ENCODE measurements at places on chromosomes 1 and 21.

- DNase-seq, result no peak
These were observed 83.3 kb downstream of the DTL start for GRCh38 chr1:212118872-212119260.

DNA sequence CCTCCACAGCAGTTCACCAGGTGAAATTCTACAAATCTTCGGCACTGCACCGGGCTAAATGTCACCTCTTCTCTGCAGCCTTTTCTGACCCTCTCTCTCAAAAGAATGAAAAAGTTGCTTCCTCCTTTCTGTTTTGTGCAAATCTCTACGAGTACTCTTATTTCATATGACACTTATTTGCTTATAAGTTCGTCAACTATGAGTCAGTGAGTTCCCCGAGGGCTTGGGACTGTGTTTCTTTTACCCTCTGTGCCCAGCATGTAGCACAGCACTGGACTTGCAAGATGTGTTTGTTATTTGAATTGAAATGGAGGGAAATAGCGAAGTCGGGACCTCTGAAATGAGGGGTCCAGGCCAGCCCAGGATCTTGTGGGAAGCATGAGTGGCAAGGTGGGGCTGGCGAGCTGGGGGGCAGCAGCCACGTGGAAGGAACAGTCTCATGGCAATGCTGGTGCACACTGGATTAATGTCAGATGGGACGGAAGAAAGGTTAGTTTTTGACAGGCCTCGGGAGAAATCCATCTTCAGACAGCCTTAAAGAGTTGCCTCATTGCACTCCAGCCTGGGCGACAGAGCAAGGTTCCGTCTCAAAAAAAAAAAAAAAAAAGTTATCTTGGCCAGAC is 6.2 kb downstream of the SLC6A9 start:
- DNase-seq, result no peak

- DNase-seq, result no peak
These were observed 21.6 kb upstream of the POFUT2 start for GRCh38 chr21:45309069-45309986.

DNA sequence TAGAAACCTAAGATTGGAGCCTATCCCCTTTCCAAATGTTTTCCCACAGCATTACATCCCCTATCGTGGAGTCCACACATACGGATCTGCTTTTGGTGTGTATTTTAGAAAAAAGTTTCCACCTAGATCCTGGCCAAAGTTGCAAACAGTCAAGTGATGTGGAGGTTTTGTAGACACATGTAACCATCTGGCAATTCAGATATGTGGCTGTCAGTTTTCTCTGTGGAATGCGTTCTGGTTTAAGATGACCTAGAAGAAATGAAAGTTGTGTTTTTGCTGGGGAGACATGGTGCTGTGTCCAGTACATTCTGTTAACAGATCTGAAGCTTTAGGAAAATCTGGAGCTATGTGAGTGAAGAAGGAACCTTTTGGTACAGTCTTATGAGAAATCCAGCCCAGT is 14.8 kb downstream of the RNF220 start:
- DNase-seq, result no peak

- no peak for DNase-seq
These were observed 186.4 kb downstream of the AKT3 start for GRCh38 chr1:243663651-243664050.

All from renal cortex interstitium (tissue), 15 donors.